GM12865 (cell line): ENCODE measurements at places on chromosomes 5 and 9.
A peak's percentile ranks its signal among the peaks of the same experiment; 100 is the strongest.

DNA sequence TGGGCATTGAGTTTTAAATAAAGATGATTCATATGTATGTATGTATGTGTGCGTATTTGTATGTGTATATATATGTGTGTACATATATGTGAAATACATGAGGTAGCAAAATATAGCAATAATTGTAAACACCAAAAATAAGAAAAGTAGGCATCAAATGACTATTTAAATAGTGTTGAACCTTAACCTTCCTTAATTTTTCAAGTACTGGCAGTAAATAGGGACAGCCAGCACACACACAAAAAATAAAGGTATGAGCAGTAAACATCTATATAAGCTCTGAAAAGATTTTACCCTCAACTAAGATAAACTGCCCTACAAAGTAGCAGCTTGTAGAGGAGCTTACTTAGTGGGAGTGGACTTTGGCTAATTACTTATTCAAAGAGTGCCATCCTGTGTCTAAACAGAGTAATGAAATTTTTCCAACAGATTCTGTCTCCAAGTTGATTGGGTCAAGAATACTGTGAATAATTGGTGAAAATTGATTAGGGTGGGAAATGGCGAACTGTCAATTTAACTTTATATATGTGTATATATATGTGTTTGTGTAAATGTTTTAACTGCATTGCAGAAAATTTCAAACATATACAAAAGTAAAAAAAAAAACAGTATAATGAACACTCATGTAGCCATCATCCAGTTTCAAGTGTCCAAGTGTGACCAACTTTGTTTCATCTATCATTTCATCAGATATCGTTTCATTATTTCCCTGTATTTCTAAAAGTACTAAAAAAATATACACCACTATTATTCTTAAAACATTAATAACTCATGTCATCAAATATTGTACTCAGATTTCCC is 2.0 kb upstream of the ADAMTS6 start:
- peak; percentile 66 for DNase-seq

DNA sequence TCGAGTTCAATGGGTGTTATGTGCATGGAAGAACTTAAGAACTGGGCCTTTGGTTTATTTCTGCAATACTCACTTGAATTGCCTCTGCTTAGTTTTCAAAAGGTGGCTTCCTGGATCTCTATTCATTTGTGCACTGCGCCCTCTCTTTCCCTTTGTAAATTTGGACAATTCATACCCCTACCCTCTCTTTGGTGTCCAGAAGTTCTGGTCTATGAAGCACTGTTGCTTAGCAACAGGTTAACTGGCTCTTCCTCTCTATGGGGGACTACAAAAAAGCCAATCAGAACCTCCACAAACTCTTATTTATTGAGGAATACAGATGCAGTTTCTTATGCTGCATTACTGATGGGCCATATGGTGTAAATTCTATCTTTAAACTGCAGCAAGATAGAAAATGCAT is 13.5 kb upstream of the FAM120A start:
- DNase-seq, result no peak

GRCh38 chr9:121281614-121282276 is 13.8 kb downstream of the GSN start:
- DNase-seq, result no peak

GRCh38 chr5:113050721-113051382 is 74.3 kb downstream of the DCP2 start:
- DNase-seq, result no peak

- no peak for DNase-seq
These were observed 419.9 kb upstream of the GRAMD2B start for GRCh38 chr5:126003309-126003708.

DNA sequence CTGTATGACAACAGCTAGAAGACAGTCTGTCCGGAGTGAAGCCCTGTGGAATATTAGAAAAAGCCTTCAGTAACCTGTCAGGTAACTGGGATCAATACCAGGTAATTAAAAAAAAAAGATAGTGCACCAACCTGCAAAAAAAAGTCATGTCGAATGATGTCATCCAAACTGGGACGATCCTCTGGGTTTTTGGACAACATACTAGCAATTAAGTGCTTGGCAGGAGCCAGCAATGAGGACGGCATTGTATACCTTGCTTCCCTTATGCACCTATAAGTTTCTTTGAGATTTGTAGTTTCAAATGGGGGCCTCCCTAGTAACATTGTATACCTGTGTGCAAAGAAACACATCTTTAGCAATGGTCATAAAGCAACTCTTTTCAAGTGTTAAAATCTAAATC is 2.8 kb downstream of the PLK2 start:
- DNase-seq, result no peak

DNA sequence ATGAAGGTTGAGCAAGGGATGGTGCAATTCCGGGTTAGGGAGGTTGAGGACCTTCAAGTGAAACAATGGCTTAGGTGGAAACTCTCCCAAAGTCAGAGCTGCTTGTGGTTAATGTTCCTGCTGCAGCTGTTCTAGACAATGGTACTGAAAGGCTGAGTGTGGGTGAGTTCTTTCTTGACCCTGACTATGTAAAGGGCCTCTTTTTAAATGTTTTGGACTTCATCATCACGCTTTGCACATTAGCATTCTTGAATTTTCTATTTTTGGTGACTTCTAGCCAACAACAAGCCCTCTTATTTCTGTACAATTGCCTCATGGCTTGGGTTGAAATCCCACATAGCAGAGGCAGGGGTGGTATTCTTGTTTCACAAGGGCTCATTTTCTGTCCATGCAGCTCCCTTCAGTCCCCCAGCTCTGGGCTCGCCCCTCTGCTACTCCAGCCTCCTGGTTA is 136.3 kb upstream of the ANKRD55 start:
- no peak for DNase-seq

DNA sequence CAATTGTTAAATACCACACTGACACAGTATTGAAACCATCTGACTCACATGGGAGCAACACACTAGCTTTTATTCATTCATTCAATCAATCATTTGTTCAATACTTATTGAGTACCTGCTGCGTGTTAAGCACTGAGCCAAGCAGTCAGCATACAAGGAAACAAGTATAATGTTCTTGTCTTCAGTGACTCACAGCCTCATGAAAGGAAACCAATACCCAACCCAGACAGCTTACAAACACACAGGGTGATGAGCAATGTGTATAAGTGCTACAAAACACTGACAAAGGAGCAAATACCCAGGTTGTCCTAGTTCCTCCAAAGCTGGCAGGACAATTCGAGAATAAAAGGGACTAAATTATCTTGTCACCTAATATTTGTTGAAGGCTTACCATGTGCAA is 67.6 kb upstream of the RASEF start:
- DNase-seq, result no peak
